Activated gamma-delta T cell treated with anti-CD3 and anti-CD28 coated beads, Interleukin-2, amount 50 U/mL, for 16 hours (primary cell): ENCODE measurements at places on chromosomes 3 and 15.
A peak's percentile ranks its signal among the peaks of the same experiment; 100 is the strongest.

DNA sequence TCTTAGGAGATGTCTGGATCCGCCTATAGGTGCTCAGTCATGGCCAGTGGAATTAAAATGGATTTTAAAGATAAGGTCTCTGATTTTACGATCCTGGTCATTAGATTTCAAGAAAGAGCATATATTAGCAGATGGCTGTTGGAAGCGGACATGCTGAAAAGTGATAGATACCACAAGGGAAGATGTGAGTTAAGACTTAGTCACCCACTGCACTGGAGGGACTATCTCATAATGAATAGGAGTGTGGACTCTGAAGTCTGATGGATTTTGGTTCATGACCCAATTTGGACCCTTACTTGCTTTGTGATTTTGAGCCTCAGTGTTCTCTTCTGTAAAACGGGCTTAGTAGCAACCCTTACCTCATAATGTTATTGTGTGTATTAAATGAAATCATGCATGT lies 214.7 kb downstream of the CHST2 start:
- DNase-seq, result no peak

DNA sequence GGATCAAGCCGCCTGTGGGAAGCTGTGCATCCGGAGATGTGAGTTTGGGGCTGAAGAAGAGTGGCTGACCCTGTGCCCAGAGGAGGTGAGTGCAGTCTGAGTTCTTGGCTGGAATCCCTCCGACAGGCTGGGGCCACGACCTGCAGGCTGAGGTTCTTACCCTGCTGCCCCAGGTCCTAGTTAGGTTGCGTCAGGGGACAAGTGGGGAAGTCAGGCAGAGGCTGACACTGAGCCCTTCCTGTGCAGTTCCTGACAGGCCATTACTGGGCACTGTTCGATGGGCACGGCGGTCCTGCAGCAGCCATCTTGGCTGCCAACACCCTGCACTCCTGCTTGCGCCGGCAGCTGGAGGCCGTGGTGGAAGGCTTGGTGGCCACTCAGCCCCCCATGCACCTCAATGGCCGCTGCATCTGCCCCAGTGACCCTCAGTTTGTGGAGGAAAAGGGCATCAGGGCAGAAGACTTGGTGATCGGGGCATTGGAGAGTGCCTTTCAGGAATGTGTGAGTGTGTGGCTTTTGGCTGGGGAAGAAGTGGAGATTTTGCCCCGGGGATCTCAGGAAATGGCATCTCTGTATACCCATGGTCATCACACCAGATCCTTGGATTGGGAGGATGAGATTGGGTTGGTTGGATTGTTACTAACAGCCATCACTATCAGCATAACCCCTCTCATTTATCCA lies 1.3 kb downstream of the PPM1M start:
- no peak for DNase-seq

DNA sequence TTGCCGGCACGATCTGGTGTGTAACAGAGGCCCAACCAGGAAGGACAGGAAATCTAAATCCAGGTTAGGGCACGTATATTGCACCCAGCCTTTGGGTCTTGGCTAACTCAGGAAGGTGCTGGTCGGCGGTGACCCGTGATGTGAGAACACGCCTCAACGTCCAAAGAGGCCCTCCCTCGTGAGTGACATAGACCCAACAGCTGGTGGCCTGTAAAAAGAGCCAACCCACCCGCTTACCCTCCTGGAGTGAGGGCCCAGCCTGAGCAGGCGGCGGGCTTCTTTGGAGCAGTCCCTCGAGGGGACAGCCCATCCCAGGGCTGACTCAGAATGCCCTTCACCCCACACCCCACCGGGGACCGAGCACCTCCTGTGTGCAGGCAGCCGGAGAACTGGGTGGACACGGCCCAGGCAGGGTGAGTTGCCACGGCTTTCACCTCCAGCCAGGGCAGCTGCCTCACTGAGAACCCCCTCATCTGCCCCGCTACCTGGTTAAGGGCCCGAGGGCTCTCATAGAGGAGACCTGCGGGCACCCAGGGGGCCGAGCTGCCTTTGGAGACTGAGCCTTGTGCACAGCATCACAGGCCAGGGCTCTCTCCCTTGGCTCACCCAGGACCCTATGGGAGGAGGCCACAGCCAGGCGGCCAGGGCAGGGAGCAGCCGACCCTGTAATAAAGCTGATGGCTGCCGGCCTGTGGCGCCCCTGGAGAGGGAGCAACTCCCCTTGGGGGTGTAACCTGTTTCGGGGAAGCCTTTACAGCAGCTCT lies 41.8 kb downstream of the ZNF710 start:
- DNase-seq, result no peak

DNA sequence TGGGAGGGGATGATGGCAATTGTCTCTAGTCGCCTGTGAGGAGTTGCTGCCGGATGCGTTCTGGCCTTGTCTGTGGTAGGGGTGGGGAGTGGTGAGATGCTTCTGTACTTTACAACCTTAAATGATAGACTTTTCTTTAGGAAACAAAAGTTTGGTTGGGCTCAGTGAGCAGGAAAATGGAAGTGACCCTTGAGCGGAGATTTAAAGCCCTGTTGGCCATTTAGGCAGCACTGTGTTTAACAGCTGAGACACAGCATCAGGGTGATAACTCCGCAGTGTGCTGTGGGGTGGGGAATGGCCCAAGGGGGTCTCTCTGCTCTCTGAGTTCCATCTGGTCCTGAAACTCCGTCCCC lies 36.6 kb downstream of the SPSB4 start:
- DNase-seq, result no peak

DNA sequence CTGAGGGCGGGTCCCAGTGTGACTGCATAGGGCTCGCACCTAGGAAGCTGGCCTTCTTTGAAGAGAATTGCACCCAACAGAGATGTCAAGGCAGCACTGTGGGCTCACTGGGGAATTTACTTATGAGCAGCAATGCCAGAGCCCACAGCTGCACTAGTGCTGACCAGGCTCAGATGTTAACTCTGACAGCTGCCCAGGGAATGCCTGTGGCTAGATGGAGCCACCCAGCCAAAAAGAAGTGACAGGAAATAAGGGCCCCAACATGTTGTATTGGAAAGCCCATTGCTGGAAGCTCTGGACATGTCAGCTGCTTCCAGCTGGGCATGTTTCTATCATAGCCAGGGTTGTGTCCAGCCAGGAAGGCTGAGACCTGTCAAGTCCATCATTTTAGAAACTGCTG lies 90.9 kb upstream of the ZNF280D start:
- no peak for DNase-seq

- no peak for DNase-seq
These were observed 351.8 kb downstream of the GABRB3 start for GRCh38 chr15:26421065-26421464.

- no peak for DNase-seq
These were observed 19.3 kb downstream of the RAB27A start for GRCh38 chr15:55270291-55270690.

GRCh38 chr3:184741798-184742675 lies 30.2 kb upstream of the MAGEF1 start:
- DNase-seq, result no peak

DNA sequence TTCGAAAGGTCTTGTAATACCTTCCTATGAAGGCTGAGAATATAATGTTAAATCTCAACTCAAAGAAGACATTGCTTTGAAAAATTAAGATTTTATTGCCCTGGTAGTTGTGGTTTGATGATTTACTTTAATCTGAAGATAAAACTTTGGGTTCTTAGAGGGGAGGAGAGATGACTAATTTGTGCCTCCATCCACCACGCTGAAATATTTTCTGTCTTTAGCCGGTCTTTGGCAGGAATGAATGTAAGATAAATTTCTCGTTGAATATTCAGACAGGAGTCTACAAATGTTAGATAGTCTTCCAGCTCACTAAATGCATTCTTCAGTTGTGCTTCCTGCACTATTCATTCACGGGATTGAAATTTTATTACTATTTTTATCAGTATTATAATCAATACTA lies 844.3 kb upstream of the NR2F2 start:
- DNase-seq, result no peak

- DNase-seq, result no peak
These were observed 196.0 kb downstream of the ADAMTS9 start for GRCh38 chr3:64491843-64492242.

DNA sequence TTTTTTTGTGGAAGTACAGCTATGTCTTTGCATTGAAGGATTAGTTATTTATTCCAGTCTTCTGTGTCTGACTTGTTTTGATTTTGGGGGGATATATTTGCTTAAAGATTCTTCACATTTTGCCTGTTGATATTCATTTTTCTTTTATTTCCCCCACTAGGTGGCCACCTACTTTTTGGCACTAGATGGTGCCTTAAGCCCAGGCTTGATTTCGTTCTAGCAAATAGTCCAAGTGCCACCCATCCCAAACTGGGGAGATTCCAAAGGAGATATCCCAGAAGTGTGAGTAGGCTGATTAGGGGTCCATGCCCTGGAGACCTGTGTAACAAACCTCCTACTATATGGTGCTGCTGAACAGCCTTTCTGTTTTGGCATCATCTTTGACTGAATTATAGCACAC lies 80.0 kb upstream of the SPATA16 start:
- DNase-seq, result no peak

DNA sequence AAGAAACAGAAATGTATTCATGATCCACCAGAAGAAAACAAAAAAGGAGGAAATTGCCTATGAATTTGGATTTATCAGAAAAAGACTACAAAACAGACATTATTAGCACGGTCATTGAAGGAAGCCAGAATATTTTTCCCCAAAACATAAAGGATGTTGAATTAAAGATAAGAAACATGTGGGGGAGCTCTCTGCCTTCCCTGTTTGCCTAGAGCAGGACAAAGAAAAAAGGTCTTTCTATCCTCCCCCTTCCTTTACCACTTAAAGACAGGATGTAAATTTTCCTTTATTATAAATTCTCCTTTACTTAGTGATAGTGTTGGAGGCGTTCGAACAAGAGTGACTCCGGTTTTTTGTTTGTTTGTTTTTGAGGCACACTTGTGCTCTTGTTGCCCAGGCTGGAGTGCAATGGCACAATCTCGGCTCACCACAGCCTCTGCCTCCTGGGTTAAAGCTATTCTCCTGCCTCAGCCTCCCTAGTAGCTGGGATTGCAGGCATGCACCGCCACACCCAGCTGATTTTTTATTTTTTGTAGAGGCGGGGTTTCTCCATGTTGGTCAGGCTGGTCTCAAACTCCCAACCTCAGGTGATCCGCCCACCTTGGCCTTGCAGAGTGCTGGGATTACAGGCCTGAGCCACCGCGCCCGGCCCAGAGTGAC lies 14.9 kb upstream of the RPN1 start:
- DNase-seq, result no peak

- peak; percentile 47 for DNase-seq
These were observed 203.3 kb downstream of the MBNL1 start for GRCh38 chr3:152471814-152472671.
